Hepatocyte (in vitro differentiated cells): ENCODE measurements at places on chromosomes 11 and 22. TPM values are rescaled to one million over a fixed set of nuclear protein-coding genes. Genes with fewer than 3 reads are reported as not detected.
A peak's percentile ranks its signal among the peaks of the same experiment; 100 is the strongest.

Gene ST14
- polyA plus RNA-seq: 81.4 and 93.3 TPM in 2 replicates

DNA sequence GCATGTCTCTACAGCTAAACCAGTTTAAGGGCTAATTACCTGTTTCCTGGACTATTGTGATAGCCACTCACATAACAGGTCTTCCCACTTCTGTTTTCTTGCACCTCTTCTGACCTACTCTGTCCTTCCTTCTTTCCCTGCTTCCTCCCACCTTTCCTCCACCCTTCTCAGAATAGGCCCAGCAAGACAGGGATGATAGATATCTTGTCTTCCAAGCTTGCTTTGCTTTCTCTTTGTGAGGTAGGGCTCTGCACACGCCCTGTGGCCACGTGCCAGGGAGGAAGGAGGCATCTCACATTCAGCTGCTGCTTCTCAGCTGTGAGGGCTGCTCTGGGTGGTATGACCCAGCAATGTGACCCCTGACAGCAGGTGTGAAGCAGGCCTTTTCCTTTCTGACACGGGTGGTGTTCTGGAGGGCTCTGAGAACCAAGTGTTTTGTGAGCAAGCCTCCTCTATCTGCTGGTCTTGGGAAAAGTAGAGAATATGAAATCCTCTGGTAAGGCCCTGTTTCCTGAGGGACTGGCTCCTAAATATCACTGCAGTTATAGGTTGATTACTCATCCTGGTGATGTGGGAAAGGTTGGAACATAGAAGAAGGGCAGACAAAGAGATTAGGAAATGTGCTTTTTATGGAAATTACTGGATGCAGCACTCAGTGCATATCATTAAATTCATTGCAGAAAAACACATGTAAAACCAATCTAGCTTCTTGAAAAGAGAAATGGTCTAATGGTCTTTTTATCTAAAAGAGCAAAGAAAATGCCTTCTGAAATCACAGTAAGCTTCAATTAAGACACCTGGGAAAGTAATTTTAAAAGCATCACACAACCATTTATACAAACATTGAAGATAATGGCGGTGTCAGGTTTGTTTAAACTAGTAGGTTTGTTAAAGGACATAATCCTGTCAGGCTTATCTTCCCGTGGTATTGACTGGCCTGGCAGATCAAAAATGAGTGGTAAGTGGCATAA, 8.5 kb downstream of the AMOTL1 start:
- no peaks in the 10 kb centered on the region for H3K36me3 ChIP-seq
- no peaks in the 10 kb centered on the region for H3K27me3 ChIP-seq
- H3K4me3 ChIP-seq: no peak overlapping the region
- peak overlapping the region; percentile 33 for H3K27ac ChIP-seq
- DNase-seq: no peak

GRCh38 chr22:29964776-29965175, 81.8 kb downstream of the MTMR3 start:
- H3K4me1 ChIP-seq: no peaks in the 10 kb centered on the region
- no peak overlapping the region for H3K4me3 ChIP-seq
- H3K36me3 ChIP-seq: no peaks in the 10 kb centered on the region
- no peak for DNase-seq
- no peak overlapping the region for H3K27ac ChIP-seq

DNA sequence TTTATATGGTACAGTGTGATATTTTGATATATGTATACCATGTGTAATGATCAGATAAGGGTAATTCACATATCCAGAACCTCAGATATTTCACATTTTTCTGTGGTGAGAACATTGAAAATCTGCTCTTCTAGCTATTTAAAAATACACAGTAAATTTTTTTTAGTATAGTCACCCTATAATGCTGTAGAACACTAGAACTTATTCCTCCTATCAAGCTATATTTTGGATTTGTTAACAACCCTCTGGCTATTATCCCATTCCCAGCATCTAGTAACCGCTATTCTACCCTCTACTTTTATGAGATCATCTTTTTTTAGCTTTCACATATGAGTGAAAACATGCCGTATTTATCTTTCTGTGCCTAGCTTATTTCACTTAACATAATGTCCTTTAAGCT, 65.5 kb upstream of the SYT9 start:
- DNase-seq: no peak
- no peak overlapping the region for H3K27ac ChIP-seq
- no peaks in the 10 kb centered on the region for H3K4me1 ChIP-seq
- no peaks in the 10 kb centered on the region for H3K36me3 ChIP-seq

Gene GDPD4
- polyA plus RNA-seq: 0.57 and 1.1 TPM in 2 replicates

- H3K27ac ChIP-seq: peak overlapping the region; percentile 23
- peaks cover 12% of the 10 kb centered on the region for H3K4me1 ChIP-seq
- H3K4me3 ChIP-seq: no peak overlapping the region
- no peaks in the 10 kb centered on the region for H3K27me3 ChIP-seq
- no peaks in the 10 kb centered on the region for H3K36me3 ChIP-seq
These were observed 62.7 kb downstream of the CD82 start for GRCh38 chr11:44627911-44628729.

DNA sequence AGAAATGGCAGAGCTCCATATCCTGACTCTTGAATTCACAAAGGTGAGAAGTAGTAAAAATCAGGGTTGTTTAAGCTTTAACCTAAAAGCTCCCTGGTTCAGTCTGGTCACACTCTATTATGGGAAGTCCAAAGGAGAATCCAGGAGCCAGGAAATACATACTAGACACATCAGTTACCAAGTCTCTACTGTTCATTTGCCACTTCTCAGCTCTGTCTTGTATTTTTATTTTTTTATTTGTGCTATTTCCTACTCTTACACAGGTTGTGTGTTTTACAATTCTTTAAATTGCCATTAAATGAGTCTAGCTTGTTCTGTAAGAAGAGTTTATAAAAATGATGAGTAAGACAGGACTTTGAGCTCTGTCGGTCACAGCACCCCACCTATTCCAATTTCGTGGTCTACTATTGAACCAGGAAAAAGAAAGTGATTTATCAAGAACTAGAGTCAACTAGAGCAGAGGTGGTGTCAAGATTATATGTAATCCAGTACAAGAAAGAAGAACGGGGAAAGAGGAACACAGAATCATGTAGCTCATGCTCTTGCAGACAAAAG, 9.7 kb downstream of the MS4A12 start:
- peak overlapping the region; percentile 25 for H3K27ac ChIP-seq
- no peaks in the 10 kb centered on the region for H3K4me1 ChIP-seq
- no peak for DNase-seq
- no peaks in the 10 kb centered on the region for H3K36me3 ChIP-seq
- no peaks in the 10 kb centered on the region for H3K27me3 ChIP-seq

DNA sequence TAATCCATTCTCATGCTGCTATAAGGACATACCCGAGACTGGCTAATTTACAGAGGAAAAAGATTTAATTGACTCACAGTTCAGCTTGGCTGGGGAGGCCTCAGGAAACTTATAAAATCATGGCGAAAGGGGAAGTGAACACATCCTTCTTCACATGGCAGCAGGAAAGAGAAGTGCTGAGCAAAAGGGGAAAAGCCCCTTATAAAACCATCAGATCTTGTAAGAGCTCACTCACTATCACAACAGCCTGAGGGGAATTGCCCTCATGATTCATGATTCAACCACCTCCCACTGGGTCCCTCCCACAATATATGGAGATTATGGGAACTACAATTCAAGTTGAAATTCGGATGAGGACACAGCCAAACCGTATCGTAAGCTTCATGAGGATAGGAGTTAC, 3.8 kb upstream of the CYB5R2 start:
- no peaks in the 10 kb centered on the region for H3K27me3 ChIP-seq
- no peak overlapping the region for H3K4me3 ChIP-seq
- H3K36me3 ChIP-seq: no peaks in the 10 kb centered on the region
- no peak for DNase-seq

Gene VWA5A
- polyA plus RNA-seq: 18.9 and 26.3 TPM in 2 replicates

DNA sequence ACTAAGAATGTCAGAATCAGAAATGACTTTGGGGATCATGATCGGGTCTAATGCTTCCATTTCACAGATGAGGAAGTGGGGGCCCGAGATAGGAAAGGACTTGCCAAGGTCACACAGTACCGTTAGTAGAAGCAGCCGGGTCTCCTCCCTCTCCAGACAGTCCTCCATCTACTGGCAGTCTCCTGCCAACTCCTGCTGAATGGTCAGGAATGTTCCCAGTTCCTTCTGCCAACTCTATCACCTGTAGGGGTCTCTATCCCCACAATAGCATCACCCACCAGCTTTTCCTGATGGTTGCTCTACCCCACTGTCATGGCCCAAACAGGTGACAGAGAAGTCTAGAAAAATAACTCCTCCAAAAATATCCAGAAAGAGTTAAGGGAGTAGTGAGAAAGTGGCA, 23.9 kb upstream of the CCDC86 start:
- no peak overlapping the region for H3K4me3 ChIP-seq
- H3K36me3 ChIP-seq: no peaks in the 10 kb centered on the region
- H3K4me1 ChIP-seq: no peaks in the 10 kb centered on the region
- no peak for DNase-seq
- H3K27ac ChIP-seq: no peak overlapping the region
